ENCODE measurements at places on chromosomes 13 and 19.

- no peak for DNase-seq
Observed at GRCh38 chr13:43408274-43408673, 378.5 kb downstream of the ENOX1 start.

GRCh38 chr19:1624458-1624857 is 19.2 kb upstream of the UQCR11 start:
- no peak for DNase-seq

- DNase-seq, result no peak
Observed at GRCh38 chr19:7848779-7849457, 18.9 kb downstream of the EVI5L start.

DNA sequence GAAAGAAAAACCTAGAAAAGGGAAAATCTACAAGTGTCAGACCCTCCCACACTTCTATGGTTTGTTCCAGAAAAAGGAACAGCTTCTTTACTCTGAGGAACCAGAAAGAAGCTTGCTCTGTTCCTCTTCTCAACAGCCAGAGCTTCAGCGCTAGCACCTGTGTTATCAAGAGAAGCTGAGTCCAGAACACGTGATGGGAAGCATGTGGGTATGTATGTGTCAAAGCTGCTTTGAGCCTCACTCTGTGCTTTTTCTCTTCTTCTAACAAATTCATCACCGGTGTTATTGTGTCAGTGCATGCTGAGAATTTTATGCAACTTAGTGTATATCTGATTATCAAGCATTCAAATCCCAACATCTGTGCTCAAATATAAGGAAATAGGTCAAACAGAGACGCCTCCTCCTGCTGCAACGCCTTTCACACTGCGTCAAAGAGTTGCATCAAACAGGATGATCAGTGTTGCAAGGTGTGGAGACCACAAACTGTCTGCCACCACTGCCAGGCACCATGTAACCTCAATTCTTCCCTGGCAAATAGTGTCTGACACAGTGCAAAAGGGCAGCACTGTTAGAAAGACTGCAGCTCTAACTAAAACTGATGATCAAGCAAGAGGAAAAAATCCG is 83.9 kb downstream of the LRRC63 start:
- DNase-seq, result no peak

GRCh38 chr19:9673912-9674662 is 813 bp downstream of the ZNF562 start:
- DNase-seq, result peak; percentile 49

GRCh38 chr19:51493776-51494175 is 7.8 kb downstream of the SIGLEC12 start:
- DNase-seq, result no peak

GRCh38 chr13:23570921-23571315 is 706 bp downstream of the TNFRSF19 start:
- no peak for DNase-seq

- DNase-seq, result no peak
Observed at GRCh38 chr13:29081036-29081435, 260.9 kb downstream of the MTUS2 start.

DNA sequence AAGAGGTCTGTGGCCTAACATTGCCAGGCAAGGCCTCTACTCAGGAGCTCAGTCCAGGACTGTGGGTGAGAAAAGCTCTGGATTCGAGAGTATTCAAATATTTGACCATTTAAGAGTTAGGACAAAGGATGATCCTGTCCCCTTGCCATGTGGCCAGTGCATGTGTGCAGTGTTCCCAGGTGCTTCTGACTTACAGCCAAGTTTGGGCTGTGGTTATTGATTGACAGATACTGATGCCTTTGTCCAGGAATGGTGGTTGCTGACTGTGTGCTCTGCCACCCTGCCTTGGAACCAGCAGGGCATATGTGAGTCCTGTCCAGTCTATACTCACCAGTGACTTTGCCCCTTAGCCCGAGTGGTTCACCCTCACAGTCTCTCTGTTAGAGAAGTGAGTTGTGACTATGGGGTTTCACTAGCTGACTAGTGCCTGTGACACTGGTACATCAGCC is 51.9 kb downstream of the GARRE1 start:
- DNase-seq, result no peak

DNA sequence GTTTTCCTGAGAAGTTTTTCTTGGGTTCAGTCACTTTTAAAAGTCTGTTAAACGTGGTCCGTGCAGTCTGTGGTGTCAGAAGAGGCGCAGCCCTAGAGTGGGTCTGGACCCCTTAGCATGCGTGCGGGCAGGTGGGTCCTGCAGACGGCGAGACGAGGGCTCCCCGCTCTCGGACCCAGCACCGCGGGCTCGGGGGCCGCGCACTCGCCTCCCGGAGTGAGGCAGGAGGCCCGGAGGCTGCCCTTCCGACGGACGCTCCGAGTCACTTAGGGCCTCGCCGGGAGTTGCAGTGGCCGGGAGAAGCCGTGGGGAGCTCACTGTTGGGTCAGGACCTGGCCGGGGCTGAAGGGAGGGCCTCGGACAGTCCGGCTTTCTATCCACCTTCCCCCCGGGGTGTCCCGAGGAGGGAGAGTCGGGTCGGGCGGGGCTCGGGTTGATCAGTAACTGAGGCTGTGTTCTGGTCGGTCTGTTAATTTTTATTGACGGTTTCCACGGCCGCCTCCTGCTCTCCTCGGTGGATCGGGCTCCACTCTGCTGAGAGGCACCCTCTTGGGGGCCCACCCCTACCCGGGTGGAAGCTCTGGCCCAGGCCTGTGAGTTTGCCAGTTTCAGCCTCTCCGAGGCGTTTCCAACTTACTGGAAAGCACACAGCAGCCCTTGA is 1.3 kb downstream of the PTBP1 start:
- DNase-seq, result no peak

- no peak for DNase-seq
Observed at GRCh38 chr13:21672796-21673538, 2.1 kb downstream of the FGF9 start.

DNA sequence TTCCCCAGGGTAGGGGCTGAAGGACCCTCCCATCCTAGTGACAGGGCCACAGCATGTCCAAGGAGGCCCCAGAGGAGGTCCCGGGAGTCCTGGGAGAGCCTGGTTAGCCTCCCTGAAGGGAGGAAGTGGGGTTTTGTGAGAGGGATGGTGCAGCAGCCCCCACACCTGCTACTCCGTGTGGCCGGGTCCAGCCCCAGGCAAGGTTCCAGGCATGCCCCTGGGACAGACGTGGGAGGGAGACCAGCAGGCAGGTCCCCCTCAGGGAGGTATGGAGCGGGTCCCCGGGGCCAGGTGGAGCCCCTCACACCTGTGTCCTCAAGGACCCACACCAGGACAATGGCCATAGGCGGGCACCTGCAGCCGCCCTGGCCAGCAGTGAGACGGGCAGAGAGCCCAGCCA is 1.9 kb upstream of the F7 start:
- DNase-seq, result no peak

DNA sequence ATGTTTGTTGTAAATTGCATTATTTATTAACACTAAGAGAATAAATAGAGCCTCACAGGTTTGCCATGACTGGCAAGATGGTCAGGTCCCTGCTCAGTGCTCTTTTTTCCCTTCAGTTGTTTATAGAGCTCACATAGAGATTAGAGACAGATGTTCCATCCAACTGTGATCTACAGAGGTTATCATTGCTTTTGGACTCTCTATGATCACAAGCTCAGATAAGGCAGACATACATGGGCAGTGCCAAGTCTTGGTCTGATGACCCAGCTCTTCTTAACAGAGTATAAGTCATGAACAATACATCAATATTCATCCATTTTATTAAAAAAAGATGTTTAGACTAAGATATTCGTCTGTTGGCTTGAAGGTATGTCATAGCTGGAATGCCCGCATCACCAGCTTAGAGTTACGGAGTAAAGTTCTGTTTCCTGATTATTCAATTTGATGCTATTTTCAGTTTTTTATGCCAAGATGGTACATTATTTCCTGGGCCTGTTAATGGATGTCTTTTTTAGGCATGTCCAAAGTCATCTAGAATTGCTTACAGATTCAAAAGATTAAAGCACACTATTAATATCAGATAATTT is 729.8 kb upstream of the SLC10A2 start:
- DNase-seq, result no peak

DNA sequence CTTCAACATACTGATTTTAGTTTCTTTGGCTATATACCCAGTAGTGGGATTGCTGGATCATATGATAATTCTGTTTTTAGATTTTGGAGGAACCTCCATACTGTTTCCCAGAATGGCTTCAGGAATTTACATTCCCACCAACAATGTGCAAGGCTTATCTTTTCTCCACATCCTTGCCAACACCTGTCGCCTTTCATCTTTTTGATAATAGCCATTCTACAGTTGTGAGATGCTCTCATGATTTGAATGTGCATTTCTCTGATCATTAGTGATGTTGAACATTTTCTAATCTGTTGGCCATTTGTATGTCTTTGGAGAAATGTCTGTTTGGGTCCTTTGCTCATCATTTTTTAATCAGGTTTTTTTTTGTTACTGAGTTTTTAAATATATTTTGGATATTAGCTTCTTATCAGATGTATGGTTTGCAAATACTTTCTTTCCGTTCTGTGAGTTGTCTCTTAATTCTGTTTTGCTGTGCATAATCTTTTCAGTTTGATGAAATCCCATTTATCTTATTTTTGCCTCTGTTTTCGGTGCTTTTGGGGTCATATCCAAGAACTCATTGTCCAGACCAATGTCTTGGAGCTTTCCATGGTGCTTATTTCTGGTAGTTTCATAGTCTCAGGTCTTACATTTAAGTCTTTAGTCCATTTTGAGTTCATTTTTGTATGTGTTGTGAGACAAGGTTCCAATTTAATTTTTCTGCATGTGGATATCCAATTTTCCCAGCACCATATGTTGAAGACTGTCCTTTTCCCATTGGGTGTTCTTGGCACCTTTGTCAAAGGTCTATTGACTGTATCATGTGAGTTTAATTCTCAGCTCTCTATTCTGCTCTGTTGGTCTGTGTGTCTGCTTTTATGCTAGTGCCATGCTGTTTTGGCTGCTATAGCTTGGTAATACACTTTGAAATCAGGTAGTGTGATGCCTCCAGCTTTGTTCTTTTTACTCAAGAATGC is 44.5 kb downstream of the ARHGEF7 start:
- DNase-seq, result no peak

DNA sequence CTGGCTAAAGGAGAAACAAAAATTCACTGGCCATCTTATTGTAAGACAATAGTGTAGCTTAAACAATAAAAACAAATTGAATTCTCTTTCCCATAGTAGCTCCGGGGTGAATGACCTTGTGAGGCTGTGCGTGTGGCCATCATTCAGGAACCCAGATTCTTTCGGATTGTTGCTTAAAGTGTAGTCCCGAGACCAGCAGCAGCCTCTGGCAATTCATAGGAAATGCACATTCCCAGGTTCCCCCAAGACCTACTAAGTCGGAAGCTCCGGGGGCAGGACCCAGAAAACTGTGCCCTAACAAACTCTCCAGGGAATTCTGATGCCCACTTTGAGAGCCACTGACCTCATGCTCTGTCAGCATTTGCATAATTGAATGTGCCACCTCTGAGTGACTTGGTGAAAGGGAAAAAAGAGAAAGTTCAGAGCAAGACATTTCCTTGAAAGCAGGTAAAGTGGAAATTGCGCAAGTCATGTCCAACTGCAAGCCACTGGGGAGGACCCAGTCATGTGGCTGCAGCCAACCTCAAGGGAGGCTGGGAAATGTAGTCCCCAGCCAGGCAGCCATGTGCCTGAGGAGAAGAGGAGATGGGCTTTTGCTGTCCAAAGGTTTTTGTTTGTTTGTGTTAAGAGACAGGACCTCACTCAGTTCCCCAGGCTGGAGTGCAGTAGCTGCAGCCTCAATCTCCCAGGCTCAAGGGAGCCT is 50.7 kb upstream of the PNMA8B start:
- no peak for DNase-seq

- DNase-seq, result no peak
Observed at GRCh38 chr13:29117663-29118062, 297.5 kb downstream of the MTUS2 start.

GRCh38 chr13:51453207-51453958 is 547 bp upstream of the INTS6 start:
- DNase-seq, result no peak

DNA sequence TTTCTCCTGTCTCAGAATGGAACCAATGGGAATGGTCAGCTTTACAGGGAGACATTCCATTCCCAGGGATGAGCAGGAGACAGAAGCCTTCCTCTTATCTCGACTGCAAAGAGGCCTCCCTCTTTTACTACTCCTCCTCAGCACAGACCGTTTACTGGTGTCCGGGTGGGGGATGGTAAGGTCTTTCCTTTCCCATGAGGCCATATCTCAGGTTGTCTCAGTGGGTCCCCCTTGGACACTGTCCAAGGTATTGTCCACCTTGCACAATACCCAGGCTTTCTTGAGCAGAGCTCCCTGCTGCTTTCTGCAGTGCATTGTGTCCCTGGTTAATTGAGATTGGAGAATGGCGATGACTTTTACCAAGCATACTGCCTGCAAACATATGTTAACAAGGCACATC is 7.5 kb upstream of the ZNF808 start:
- no peak for DNase-seq

DNA sequence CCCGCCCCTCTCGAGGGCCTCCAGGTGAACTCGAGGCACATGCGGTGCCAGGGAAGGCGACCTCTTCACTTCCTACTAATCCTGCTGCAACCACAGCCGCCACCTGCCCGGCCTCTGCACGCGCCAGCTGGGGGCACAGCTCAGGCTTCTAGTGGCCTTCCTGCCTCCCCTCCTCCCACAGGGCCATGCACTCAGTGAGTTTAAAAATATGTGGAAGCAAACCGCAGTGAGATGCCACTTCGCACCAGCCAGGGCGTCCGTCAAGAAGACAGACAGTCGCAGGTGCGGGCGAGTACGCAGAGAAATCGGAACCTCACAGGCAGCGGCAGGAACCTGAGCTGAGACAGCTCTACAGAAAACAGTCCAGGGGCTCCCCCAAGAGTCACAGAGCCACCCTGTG is 10.4 kb downstream of the LMNB2 start:
- DNase-seq, result no peak

DNA sequence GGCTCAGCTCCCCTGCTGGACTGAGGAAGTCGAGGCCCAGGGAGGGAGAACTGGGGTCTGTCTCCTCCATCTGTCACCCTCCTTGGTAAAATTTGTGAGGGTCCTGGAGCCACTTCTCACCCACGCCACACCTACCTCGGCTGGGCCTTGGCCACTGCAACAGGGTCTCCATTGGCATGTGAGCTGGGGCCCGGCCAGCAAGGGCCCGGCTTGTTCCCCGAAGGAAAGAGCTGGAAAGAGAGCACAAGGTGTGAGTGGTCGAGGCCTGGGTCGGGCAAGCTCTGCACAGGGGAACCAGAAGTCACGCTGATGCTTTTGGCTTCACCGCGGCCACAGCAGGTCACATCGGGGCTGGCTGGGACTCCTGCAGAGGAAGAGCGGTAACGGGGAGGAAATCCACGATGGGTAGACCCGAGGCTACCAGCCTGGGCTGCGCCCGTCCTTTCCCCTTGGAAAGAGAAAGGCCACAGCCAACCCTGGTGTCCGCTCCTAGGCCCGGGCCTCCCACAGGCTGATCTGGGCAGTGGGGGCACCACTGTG is 9.0 kb downstream of the NANOS3 start:
- DNase-seq, result no peak

- DNase-seq, result no peak
Observed at GRCh38 chr19:2573916-2574315, 98.0 kb downstream of the GADD45B start.

DNA sequence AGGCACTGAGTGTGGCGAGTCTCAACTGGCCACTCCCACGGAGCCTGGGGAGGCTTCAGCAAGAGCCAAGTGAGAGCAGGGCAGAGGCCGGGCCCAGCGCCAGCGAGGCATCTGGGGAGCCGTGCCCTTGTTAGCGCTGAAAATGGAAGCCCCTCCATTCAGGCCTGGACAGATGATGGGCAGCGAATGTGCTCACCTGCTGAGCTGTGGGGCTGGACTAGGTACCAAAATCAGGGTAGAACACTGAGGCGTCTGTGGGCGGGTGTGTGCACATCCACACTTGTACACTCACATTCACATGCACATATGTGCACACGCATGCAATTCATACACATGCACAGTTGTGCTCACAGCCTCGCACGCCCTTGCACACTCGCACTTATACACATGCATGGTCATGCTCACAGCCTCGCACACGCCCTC is 20.7 kb downstream of the NAXD start:
- no peak for DNase-seq

Measured in epithelial cell of prostate (primary cell).